ENCODE measurements at places on chromosomes 2 and 18.
A peak's percentile ranks its signal among the peaks of the same experiment; 100 is the strongest.

GRCh38 chr18:8365528-8365927, 243.7 kb upstream of the RAB12 start:
- no peak for DNase-seq

- no peak for DNase-seq
Measured at GRCh38 chr18:41973983-41974382, 18.9 kb downstream of the PIK3C3 start.

DNA sequence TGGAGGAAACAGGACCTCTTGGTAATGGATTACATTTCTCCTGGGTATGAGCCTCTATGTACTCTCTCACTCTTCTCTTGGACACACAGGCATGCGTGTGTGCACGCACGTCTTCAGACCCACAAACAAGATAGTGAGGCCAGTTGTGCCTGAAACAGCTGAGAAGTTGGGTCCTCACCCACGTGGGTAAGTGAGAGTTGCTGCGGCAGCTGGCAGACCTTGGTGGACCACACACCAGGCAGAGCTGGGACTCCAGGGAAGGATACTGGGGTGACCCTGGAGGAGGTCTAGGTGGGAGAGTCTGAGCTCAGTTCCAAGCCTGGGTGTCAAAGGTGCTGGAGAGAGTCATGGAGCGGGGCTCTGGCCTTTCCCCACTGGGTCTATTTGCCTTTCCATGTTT, 194.3 kb downstream of the HAUS1 start:
- DNase-seq: no peak

DNA sequence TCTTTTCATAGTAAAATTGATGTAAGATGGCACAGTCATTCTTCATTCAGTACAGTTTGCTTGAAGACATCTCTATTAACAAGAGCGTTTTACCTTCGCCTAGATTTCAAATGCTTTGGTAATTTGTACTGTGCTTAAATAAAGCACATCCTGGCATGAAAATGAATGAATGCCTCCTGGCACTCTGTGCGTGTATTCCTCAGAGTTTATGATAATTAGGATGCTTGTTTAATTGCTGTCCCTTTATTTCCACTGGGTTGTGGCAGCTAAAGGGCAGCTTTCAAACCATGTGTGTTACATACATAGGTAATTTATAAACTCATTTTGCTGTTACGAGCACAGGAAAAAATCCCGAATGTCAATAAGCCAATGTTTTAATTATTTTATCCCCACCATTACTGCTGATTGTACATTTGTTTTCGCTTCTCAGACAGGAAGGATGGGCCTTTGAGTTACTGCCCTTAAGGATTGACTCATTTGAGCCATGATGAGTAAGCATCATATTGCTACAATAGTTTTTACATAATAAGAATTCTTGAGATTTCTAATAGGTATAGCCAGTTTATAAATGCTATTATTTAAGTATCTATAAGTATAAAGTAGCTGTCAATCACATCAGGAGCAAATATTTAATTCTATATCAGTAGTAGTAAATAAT, 516.5 kb downstream of the XIRP2 start:
- DNase-seq: no peak

DNA sequence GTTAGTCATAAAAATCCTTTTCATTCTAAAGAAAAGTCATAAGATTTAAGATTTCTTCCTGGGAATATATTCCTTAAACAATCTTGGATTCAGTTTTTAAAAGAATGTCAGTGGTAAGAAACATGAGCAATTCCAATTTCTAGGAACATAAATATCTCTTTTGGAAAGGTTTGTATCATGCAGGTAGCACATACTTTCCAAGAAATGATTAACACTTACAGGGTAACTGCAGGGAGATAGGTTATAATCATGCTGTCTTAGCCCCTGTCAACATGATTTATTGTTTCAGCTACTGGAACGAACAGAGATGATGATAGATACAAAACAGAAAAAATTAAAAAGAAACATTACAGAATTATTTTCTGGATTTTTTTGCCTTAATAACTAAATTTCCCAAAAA, 1537.7 kb downstream of the LRP1B start:
- DNase-seq: no peak

- peak; percentile 15 for DNase-seq
Measured at GRCh38 chr2:61493523-61493942, 22.6 kb upstream of the USP34 start.

DNA sequence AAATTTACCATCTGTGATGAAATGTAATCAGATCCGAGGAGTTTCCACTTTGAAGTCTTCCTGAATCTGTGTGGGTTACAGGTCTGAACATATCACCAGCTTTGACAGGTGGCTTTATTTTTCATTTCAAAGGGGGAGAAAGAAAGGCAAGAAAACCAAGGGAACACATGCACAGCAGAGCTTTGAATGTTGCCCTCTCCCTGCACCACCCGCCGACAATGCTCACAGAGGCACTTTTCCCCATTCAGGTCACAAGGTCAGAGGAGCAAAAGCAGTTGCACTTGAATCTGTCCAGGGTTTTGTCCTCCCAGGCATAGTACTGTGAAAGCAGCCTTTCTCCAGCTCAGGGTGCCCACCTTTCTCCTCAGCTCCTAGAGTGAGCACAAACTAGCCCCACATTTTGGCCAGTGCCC, 130.2 kb downstream of the OSR1 start:
- DNase-seq: no peak

GRCh38 chr18:10264260-10264659, 190.2 kb upstream of the APCDD1 start:
- no peak for DNase-seq

DNA sequence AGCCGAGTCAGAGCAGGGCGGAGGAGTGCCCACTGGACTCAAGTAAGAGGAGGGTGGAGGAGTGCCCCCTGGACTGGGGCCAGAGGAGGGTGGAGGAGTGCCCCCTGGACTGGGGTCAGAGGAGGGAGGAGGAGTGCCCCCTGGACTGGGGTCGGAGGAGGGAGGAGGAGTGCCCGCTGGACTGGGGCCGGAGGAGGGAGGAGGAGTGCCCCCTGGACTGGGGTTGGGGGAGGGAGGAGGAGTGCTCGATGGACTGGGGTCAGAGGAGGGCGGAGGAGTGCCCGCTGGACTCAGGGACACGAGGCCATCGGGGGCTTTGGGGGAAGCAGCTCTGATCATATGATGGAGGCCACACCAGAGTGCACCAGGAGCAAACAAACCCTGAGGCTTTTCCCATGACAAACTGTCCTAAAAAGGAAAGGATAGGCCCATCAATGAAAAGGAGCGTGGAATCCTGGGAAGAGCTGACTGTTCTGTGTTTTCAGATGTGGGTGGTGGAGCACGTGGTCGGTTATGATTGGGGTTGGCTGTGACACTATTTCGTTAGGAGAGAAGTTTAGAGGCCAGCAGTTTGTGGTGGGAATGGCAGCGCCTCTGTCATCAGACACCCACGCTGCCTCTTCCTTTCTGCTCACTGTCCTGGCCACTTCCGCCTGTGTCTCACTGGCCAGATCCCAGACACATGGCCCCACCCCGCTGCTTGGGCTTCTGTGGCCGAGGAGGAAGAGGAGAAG, 24.5 kb upstream of the HPCAL1 start:
- DNase-seq: no peak

DNA sequence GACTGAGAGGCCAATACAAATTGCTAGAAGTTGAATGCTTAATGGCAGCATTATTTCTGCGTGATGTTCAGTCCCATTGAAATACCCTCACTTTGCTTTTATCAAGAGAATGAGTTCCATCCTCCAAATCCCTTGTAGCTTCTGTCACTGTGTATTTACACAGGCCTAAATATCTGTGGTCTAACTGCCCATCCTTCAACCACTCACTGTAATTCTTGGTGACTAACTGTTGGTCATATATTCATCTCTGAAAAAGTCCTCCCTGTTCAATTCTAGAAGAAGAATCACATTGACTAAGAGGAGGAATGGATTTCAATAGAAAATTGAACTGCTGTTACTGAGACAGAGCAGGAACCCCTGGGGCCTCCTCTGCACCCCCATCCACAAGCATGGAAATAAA, 74.2 kb upstream of the L3MBTL4 start:
- DNase-seq: no peak

GRCh38 chr18:55432307-55433040, 155.5 kb downstream of the TCF4 start:
- no peak for DNase-seq

DNA sequence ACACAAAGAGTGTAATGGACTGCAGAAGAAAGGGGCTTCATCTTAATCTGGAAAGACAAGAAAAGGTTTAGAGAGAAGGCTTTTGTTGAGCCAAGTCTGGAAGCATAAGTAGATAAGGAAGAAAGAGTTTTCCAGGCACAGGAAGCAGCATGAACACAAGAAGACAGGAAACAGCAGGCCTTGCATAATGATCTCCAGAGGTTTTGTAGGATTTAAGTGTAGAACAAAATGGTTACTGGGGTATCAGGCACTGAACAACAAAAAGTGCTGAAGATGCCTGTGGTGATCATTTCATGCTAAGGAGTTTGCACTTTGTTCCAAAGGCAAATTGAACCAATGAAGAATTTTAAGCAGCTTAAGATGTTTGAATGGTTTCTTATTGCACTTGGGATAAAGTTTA, 281.6 kb upstream of the TANK start:
- no peak for DNase-seq

- no peak for DNase-seq
Measured at GRCh38 chr2:36362291-36362690, 6.7 kb downstream of the CRIM1 start.

- no peak for DNase-seq
Measured at GRCh38 chr2:175742367-175742766, 259.7 kb downstream of the LNPK start.

DNA sequence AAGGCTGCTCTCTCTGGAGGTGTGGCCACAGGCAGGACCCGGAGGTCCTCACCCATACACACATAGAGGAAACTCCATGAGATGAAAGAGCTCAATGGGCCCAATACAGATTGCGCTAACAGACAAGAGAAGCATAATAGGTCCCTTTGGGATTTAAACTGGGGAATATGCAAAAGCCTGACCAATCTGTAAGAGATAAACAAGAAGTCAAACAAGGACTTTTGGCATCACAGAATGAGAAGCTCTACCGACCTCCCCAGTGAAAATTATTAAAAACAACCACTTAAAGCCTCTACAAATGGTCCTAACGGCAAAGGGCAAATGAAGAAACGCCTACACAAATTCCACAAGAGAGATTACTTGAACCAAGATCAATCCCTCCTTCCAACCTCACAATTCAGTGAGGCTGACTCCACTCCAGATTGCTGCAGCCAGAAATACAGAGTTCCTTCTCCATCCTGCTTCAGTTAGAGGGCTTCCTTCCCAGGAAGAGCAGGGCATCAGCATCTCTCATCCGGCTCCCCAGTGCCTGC, 10.8 kb downstream of the IWS1 start:
- no peak for DNase-seq

- DNase-seq: no peak
Measured at GRCh38 chr2:214774108-214774507, 35.4 kb downstream of the BARD1 start.

DNA sequence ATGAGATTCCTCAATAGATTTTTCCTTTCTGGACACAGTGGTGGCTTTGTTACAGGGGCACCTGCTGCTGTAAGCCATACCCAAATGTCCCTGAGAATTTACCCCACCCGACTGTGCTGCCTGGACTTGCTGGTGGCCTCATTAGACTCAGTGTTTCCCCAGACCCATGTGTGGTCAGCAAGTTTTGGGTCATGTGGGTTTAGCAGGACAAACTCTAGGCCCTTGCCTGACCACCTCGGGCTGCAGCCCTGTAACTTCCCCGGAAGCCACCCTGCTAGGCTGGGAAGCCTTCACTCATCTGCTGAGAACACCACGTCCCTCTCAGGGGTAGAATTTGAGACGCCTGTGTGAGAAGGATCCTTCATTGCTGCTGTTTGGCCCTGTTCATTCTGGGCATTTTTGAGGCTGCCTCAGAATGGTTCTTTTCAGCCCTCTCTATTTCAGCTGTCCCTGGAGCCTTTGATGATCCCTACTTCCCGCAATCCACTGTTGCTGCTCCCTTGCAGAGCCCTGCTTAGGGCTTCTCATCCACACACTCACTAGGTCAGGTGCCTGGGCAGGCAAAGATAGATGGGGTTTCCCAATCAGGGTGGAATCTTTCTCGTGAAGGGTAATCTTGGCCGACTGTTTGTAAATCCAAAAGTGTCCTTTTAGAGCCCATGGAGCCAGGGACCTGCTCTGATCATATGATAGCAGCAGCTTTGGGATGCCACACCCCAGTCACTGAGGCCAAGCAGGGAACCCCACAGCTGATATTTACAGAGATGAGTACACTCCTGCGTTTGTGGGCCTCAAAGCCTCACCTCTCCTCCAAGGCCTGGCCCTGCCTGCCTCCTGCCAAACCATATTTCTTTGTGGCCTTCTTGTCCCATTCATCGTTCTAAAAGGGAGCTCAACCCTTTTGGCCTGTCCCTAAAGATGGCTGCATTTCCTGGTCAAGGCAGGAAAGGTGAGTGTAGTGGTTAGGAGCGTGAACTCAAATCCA, 6.7 kb downstream of the EHD3 start:
- no peak for DNase-seq

DNA sequence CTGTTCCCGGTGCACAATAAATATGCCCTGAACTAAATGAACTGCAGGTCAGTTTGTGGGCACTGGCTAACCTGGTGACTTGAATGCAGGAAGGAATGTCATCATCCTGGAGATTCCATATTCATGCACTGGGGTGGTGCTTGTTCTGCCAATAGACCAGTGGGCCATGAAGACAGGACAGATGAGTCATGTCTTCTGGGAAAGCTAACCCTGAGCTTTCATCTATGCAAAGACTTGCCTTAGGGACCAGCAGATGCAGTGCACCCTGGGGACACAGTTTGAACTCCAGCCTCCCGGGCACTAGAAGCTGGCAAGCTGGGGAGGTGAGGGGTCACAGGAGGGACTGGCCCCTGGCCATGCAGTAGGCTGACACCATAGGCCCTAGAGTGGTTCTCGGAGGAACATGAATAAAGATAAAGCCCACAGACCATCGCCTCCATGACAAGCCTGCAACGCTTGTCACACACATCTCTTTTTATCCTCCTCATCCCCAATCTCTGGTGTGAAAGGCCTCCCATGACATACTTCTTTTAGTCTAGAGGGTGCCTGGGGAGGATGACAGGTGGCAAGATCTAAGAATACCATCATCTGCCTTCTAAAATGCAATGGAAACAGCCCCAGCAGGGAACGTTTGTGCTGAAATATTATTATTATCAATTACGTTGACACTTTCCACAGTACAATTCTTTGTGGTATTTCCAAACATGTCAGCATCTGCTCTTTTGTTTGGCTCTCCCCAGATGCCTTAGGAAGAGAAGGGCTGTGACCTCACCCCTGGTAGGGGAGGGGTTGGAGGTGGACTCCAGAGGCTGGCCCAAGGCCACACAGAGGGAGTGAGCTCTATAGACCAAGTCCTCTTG, 267.4 kb upstream of the RAB6C start:
- no peak for DNase-seq

DNA sequence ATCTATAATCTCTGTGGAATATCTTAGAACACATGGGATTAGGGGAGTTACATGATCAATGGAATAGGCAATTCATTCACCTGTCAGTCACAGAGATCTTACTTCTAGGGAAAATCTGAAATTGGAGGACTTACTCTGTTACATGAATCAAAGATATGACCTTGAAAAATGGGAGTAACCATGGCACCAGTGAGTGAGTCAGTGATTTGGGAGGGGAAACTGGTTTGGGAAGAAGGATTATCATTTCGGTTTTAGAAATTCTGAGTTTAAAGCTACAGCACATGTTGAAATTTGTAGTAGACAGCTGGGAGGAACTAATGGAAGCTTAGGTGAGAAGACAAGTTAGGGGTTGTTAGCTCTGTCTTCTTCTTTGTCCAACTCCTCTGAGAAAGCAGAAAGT, 153.7 kb downstream of the CAMKMT start:
- no peak for DNase-seq

- no peak for DNase-seq
Measured at GRCh38 chr2:23694058-23695045, 232.6 kb downstream of the ATAD2B start.

GRCh38 chr2:133591164-133591563, 22.9 kb upstream of the NCKAP5 start:
- no peak for DNase-seq

Data from central memory CD4-positive, alpha-beta T cell (primary cell).